KBM-7 (cell line): ENCODE measurements at places on chromosomes 2 and 18.

DNA sequence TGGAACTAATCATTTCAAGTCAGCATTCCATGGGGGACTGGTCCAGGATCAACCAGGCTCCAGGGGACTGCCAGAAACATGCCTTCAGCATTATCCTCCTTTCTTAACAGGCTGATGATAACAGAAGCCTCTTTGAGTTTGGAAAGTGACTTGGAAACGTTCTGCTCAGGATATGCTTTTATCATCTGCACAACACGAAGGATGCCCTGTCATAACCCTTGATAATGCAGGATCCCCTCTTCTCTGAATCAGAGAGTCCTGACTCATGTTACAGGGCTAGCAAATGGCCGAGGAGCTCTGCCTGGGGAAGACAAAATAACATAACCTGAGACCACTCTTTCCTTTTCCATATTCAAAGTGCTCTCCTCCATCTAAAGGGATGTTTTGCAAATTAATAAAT lies 6.7 kb downstream of the SCYGR3 start:
- no peak for DNase-seq

DNA sequence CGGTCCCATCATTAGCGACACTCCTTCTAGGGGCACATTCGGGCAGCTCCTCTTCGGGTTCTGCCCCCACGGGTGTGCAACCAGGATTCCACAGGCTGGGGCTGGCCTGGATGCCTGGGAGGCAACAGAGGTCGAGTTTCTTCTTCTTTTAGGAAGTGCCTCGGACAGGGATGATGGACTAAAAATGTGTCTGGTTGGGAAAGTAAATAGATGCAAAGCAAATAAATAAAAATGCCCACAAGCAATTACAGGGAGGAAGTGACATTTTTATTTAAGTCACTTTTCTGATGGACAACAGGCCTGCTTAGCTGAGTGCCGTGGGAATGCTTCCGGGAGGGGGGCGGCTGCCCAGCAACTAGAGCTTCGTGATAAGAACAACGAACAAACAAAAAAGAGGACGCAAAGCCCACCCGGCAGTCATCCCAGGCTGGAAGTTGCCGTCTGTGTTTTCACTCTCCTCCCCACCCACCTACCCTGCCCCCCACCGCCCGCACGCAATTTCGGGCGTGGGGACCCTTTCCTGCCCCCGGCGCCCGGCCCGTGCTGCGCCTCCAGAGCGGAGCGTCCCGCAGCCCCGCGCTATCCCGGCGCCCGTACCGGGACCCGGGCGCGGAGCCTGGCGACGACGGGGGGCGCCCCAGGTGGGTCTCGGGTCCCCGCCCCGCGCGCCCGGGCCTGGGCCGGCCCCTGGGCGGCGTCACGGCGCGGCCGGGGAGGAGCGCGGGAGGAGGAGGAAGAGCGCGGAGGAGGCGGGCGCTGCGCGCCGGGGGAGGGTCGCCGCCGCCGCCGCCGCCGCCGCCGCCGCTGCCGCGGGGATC lies 412 bp upstream of the NCK2 start:
- no peak for DNase-seq

- DNase-seq = no peak
These were observed 31.7 kb downstream of the LRP2 start for GRCh38 chr2:169330555-169331198.

DNA sequence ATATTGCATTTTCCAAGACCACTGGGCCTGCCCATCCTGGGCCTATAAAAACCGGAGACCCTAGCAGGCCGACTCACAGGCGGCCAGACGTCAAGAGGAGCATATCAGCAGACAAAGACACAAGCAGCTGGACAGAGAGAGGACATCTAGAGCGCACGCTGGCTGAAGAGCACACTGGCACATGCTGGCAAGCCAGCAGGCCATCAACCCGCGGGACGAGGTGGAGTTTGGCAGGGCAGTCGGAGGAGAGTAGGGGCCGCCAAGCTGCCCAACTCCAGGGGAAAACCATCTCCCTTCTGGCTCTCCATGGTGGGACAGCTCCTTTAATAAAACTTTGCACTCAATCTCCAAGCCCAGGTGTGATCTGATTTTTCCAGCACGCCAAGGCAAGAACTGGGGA lies 36.6 kb upstream of the RAB27B start:
- no peak for DNase-seq

GRCh38 chr2:50401772-50402653 lies 629.9 kb downstream of the NRXN1 start:
- DNase-seq = peak; percentile 36

DNA sequence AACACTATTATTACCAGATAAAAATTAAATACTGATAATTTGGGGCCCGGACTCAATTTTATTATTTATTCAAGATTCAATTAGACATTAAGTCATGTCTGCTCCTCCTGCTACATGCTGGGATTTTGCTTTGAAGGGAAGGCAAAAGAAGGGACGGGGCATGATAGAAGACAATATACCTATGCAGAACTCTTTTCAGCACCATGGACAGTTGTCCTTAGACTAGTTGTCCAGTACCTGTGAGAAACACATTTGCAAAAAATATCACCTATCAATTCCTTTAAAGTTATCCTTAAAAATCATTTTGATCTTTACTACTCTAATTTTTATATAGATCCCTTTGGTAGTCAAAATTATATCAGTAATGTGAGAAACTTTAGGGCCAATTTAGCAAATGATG lies 100.2 kb upstream of the SULT1C3 start:
- peak; percentile 9 for DNase-seq

DNA sequence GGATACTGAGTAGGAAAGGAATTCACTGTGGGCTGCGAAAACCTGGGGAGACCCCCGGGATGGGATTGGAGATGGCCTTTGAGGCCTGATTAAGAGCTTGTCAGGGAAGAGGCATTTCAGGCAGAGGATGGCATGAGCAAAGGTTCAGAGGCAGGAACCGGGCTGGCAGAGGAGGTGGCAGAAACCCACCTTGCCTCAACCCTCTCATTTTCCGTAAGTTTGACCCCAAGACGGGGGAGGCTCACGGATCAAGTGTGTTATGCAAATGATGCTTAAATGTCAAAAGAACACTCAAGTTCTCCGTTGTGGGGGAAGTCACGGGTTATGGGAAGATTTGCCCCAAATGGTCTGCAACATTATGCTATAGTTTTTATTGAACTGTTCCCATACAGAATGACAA lies 88.3 kb downstream of the MYCN start:
- DNase-seq = no peak

DNA sequence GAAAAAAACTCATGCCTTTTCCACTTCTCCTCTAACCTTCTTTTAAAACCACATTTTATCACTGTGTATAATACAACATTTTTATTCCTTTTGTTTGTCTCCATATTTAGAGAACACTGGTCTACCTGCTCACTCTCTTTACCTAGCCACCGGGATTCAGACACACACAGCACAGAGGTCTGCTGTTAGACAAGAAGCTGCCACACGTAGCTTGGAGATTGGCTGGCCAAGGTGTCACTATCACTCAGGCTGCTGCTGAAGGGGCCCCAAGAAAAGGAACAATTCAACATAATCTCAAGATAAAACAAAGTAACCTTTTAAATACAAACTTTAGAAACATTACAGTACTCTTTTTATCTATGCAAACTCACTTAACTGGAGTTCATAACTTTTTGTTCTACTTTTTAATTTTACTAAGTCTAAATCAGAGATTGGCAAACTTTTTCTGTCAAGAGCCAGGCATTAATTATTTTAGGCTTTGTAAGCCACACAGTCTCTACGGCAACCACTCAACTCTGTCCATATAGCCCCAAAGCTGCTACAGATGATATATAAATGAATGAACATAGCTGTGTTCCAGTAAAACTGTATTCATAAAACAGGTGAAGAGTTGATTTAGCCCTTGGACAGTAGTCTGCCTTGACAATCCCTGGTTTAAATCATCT lies 25.8 kb downstream of the FEZ2 start:
- no peak for DNase-seq

- no peak for DNase-seq
These were observed 1.6 kb upstream of the PDIA6 start for GRCh38 chr2:10814142-10814541.

DNA sequence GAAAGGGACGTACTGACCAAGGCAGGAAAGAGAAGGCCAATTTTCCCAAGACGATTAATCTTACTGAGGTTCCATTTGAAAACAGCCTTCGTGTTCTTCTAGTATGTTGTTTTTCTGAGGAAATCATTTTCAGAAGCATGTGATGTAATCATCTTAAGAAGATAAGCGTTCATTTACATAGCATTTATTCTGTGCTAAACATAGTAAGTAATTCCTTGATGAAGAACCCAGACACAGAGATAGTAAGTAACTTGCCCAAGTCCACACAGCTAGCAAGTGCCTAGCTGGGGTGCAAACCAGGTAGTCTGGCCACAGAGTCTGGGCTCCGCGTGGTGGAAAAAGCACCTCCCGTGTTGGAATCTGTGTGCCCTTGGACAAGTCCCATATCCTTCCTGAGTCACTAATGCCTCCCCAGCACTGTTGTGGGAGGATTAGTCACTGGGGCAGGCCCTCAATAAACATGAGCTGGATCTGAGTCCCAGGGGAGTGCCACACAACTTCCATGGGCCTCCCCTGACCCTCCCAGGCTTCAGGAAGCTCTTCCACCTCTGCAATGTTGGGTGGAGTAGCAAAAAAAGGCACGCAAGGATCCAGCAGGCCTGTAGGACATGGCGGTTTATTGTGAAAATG lies 26.9 kb upstream of the ASAP2 start:
- DNase-seq = no peak

DNA sequence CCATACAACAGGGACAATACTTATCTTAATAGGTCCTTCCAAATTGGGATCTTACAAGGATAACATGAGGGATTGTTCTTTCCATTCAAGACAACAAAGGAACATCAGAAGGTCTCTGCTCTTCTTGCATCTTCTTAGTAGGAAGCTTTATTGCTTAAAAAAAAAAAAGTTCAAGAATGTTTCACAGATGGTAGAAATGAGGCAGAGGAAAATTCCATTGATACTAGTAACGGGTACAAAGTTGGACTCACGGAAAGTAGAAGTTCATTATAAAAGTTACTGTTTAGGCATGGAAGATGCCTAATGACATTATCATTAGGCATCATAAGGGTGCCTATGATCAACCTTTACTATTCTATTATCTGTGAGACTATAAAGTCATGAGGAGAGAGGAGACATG lies 136.2 kb downstream of the LAMA3 start:
- no peak for DNase-seq

DNA sequence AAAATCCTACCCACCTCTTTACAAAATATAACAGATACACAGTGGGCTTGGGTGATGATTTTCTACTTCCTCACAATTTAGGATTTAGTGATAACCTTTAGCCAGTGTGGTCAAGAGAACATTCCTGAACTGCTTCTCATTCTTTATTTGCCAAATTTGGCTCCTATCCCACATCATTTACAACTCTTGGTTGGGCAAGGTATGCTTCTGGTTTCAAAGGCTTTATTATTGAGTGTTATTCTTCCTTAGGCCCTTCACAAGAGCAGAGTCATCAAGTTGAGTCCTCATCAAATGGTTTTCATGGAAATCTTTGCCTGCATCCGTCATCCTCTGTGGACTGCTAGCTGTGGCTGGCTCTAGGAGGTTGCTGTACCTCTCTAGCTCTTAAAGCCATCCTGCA lies 472.0 kb upstream of the ETAA1 start:
- no peak for DNase-seq

DNA sequence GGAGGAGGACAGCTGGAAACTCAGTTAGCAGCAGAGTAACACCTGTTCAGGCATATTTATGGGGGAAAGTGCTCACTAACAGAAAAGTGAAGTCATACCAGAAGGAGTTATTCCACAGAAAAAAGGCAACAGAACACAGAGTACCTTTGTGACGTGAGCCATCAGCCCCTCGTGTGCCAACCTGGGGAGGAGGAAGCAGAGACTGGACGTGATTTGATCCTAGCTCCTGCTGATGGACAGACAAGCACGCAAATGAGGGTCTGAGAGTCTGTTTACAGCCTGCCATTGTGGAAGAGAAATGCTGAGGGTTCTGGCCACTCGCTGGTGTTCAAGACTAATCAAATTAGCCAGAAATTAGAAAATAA lies 120.7 kb downstream of the ZNF521 start:
- DNase-seq = no peak

DNA sequence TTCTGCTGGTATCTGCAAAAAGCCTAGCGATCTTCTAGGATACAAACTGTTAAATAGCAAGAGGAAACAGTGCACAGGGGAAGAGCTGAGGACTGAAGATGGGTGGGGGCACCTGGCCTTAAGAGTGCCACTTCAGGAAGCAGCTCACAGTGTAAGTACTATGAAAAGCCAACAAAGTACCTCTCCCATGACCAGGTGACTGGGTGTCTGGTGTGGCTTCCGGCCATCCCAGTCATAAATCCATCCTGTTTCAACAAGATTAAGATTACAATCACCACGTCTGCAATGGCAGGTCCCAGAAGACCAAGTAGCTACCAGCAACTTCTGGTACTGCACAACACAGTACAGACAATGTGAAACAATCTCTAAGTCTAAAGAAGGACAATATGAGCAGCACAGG lies 15.9 kb downstream of the ERFE start:
- DNase-seq = no peak

DNA sequence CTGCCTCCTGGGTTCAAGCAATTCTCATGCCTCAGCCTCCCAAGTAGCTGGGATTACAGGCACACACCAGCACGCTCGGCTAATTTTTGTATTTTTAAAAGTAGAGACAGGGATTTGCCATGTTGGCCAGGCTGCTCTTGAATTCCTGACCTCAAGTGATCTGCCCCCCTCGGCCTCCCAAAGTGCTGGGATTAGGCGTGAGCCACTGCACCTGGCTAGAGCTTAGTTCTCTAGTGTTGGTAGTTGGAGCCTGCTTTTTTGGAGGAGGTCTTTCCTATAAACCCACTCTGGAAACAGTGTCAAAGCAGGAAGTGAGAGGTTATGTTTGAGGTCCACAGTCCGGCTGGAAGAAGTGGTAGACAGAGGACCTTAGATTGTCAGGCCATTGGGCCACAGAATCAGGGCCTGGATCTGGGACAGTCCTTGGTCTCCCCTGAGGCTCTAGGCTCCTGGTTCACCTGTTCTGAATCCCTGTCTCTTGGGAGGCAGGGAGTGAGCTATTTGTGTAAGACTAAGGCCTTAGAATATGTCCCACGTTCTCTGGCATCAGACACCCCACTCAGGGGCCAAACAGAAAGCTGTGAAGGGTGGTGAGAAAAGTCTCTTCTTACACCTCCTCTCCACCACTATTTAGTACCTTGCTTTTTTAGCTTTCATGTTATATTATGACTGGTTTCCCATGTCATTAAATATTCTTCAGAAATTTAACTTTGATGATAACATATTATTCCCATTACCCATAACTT lies 34.5 kb downstream of the PCBP1 start:
- DNase-seq = no peak
